ENCODE measurements at places on chromosomes 4 and X.

- no peak for DNase-seq
Measured at GRCh38 chr4:145132511-145133098, 34.5 kb downstream of the ABCE1 start.

DNA sequence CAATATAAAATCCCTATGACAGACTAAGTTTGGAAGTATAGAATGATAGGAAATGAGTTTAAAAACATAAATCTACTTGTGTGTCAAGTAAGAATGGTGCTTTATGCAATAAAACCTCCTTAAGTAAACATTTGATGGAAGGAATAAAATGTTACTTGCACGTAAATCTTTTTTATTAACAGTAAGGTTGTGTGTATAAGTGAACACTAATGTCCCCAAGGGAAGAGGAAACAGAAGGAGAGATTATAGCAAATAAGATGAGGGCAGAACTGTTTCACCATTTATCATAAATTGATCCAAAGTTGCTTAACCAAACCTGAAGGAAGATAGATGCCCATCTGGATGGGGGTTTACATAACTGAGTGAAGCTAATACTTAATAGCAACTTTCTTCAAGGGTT is 86.8 kb downstream of the FRMPD4 start:
- no peak for DNase-seq

- no peak for DNase-seq
Measured at GRCh38 chrX:143894938-143895337, 11.1 kb downstream of the UBE2NL start.

GRCh38 chr4:76011018-76011670 is 3.8 kb upstream of the CXCL9 start:
- no peak for DNase-seq

- DNase-seq = no peak
Measured at GRCh38 chrX:82412858-82413257, 1095.2 kb upstream of the POU3F4 start.

- DNase-seq = peak; percentile 42
Measured at GRCh38 chr4:56909086-56909894, 1.6 kb downstream of the REST start.

- DNase-seq = no peak
Measured at GRCh38 chrX:100685997-100686305, 42.0 kb downstream of the SRPX2 start.

- no peak for DNase-seq
Measured at GRCh38 chrX:136674270-136674985, 26.5 kb downstream of the CD40LG start.

- no peak for DNase-seq
Measured at GRCh38 chrX:68584221-68584620, 63.2 kb upstream of the STARD8 start.

DNA sequence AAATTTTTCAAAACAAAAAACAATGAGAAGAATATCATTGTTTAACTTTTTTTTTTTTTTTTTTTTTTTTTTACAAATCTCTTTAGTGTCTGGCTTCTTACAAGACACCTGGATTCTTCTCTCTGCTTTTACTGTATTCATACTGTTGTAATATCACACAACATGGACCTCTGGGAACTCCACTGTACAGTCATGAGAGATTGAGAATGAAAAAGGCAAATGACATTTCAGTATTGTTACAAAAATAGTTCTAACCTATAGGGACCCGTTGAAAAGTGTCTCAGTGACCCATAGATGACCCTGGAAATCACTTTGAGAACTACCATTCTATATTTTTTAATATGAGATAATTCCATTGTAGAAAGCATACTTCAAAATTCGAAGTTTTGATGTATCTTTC is 124.4 kb downstream of the SLIT2 start:
- no peak for DNase-seq

GRCh38 chr4:61985426-61985825 is 785.3 kb downstream of the ADGRL3 start:
- no peak for DNase-seq

GRCh38 chr4:40453912-40454311 is 118.8 kb downstream of the CHRNA9 start:
- no peak for DNase-seq

- DNase-seq = no peak
Measured at GRCh38 chr4:148182230-148182911, 259.8 kb downstream of the NR3C2 start.

DNA sequence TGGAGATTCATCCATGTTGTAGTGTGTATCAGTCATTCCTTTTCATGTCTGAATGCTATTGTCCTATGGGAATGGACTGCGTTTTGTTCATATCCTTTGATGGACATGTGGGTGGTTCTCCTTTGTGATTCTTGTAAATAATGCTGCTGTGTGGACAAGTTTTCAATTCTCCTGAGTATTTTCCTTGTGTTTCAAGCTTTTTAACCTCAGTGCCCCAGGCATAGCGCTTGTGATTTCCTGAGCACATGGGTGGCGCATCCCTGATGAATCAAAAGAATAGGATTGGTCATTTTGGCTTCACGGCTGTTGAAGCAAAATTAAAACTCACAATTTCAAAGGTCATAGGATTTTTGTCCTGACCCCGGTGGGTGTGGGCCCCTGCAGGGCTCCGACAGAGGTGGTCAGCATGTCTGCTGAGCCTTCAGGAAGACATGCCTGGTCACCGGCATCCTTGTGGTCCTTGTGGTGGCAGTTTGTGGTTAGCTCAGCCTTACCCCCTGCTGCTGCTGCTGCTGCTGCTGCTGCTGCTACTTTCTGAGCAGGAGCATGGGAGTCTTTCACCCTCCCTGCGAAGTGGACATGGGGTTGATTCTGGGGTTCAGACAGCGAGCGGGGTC is 30.0 kb downstream of the SHROOM2 start:
- no peak for DNase-seq

DNA sequence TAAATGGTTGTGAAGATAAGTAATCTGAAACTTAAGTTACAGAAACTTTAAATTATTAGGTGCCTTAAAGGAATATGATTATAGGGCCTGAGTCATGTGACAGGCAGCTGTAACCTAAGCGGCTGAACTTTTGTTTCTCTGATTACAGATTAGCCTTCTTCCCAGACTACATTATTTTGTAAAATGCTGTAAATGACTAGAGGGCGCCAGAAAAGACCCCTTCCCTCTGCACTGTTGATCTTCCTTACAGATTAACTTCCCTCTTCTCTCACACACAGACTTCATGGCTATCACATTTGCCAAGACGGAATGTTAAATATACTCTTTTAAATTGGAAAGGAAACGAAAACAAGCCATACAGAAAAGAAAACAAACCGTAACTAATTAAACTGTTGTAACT is 96.6 kb downstream of the EVC2 start:
- DNase-seq = no peak

GRCh38 chr4:148790691-148791090 is 348.5 kb upstream of the NR3C2 start:
- DNase-seq = no peak

- DNase-seq = no peak
Measured at GRCh38 chr4:55069248-55069647, 56.1 kb downstream of the KDR start.

GRCh38 chr4:7043284-7044136 is at the start of gene TADA2B:
TADA2B (plus strand) TSS chr4:7043372; CDS start chr4:7043580, 208 bp downstream.
- no peak for DNase-seq

DNA sequence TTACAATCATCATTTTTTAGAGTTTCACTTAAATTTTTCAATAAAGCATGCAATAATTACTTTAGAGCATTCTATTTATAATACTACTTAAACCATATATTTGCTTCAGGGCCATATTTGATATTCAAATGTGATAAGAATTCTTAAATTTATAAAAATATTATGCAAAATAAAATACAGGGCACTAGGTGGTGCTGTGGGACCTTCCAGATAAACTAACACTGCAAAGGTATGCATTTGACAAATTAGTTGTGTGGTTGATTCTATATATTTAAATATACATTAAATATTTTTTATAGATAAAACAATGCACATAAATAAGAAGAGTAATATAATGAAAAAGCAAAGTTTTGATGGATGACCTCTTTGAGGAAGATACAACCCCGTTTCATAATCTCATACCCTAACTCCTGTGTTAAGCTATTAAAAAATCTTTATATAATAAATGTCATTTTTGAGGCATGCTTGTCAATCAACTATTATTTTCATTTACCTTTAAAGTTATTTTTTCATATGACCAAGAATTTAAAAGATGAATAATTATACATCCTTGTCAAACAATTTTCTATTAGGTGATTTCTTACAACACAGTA is 128.4 kb downstream of the REELD1 start:
- DNase-seq = no peak

DNA sequence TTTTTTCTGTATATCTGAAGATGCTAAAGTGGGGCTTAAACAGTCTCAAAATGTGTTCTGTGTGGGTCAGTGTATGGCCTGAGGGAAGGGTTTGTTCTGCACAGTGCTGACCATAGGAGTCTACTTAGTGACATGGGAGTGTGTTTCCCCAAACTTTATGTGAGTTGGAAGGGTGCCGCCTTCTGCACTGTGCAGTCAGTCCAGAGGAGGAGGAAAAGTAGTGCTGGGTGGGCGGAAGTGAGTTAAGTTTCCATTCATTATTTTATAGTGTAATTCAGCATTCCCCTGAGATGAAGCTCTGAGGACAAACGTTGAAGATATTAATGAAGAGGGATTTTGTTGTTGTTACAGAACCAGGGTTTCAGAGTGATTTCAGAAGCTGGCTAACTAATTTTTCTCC is 2.9 kb downstream of the CHST7 start:
- no peak for DNase-seq

DNA sequence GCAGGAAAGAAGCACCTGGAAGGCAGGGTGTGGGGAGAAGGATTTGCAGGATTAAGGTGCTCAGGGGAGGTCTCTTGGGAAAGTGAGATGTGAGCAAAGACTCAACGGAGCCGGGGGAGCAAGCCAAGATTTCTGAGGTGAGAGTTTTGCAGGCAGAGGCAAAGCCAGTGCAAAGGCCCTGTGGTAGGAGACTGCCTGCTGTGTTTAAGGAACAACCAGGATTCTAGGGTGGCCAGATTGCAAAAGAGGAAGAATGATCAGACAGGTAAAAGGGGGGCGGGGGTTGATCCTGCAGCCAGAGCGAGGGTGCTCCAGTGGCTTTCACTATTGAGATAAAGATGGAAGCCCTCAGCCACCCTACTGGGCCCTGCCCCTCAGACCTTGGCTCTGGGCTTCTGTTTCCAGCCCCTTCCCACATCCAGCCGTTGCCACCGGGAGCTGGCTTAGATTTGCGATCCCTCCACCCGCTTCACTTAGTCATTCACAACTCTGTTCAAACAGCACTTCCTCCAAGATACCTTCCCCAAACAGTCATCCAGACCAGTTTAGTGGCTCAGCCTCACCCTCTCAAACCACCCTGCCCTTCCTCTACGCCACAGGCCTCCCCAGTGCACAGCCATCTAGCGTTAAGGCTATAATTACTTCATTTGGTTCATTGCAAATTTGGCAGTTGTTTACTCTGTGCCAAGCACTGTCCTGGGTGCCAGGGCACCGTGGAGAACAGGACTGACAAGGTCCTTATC is 23.3 kb upstream of the BCOR start:
- no peak for DNase-seq

GRCh38 chr4:26590639-26591038 is 6.8 kb downstream of the TBC1D19 start:
- peak; percentile 5 for DNase-seq

- DNase-seq = no peak
Measured at GRCh38 chrX:32480019-32480418, 731.3 kb downstream of the DMD start.

DNA sequence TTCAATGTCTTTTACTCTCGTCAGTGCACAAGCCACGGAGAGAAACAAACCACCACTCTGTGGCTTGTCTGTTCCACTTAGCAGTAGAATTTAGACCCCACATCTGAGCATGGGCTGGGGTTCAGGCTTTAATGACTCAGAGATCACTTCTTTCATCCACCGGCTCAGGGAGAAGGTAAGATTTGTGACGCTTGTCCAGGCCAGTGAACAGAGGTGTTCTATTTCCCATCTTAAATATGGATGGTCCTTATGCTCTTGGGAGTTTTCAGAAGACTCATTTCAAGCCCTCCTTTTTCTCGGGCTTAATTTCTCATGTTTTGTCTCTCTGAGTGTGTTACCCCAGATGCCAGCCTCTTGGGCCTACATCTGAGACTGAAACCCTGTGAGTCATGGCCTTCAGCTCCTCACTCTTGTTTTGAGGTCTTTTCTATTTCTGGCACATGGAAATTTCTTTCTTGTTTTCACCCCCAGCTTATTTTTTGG is 127.4 kb upstream of the SFRP2 start:
- no peak for DNase-seq

DNA sequence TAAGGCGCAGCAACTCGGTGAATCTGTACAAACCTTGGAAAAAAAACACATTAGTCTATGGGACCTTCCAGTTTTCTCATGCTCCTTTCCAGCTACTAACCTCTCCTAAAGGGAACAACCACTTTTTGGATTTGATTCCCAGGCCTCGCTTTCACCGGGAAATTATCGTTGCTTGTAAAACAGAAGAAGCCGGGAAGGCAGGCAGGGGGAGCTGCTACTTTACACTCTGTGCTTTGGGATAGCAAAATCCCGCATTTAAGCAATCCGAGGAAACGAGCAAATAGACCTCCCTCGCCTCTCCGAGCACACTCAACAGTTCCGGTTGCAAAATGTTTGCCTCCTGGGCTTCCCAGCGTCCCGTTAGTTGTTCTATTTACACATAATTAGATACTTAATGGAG is 1.2 kb downstream of the CD38 start:
- DNase-seq = no peak

DNA sequence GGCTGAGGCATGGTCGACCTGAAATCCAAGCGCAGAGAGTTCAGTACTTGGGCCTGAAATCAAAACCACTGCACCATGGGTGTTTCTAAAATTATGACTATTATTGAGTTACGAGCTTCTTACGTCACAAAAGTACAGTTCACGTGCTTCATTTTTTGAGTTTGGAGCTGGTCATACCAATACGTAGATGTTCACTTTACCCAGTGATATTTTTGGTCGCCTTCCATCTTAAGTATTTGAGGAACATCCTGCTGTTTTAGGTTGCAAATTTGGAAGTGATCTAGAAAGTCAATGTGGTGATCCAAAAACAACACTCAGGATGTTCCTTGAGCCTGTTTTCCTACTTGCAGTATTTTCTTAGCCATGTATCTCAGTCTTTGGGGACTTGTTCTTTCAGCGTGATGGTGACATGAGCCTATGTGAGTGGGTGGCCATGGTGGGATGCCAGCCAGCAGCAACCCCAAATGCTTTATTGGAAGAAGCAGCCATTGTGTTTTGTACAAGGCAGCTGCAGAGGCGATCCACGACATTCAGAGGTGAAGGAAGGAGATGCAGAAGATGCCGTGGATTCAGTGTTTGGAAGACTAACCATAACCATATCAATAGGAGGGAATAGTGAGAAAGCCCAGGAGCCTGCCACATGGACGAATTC is 28.7 kb downstream of the LDB2 start:
- DNase-seq = no peak

Data from RWPE1 (cell line).